ENCODE measurements at places on chromosomes 3 and 15. TPM values are rescaled to one million over a fixed set of nuclear protein-coding genes. Genes with fewer than 3 reads are reported as not detected.
A peak's percentile ranks its signal among the peaks of the same experiment; 100 is the strongest.

Gene TEX55
- total RNA-seq: not detected

- H3K4me3 ChIP-seq: no peak overlapping the region
- no peak overlapping the region for H3K27ac ChIP-seq
- no peaks in the 10 kb centered on the region for H3K4me1 ChIP-seq
- DNase-seq: no peak
- no peaks in the 10 kb centered on the region for H3K27me3 ChIP-seq
These were observed 202.8 kb downstream of the TP63 start for GRCh38 chr3:189833996-189834395.

DNA sequence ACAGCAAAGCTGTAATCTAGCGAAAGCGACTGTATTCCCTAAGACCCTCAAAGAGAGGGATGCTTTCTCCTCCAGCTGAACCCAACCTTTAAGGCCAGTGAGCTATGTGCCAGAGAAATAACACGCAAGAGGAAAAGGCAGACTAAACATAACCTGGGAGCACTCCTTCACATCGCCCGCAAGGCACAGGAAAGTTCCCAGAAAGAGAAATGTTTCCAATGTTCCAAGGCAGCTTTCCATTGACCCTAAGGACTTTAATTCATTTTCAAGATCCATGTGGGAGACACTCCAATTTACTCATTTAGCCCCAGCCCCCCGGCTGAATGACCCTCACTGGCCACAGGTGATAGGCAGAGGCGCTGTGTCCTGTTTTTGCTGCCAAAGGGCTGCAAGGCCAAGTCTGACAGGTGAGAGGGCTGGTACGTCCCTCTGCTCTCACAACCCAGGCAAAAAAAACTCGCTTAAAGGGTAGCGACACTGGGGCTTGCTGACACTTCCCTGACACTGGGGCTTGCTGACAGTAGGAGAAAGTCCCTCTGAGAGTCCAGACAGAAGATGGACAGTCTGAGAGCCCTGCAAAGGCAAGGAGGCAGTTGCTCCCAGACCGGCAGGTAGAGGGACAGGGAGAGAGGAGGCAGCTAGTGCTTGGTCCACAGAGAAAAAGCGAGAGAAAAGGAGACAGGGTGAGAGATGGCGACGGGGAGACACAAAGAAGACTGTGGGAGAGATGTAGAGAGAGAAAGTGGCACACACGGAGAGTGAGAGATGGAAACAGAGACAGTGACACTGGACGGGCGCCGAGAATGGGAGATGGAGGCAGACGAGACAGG lies 702 bp downstream of the ARHGEF3 start:
- H3K27ac ChIP-seq: peak overlapping the region; percentile 83
- peaks cover 43% of the 10 kb centered on the region for H3K4me1 ChIP-seq
- peak overlapping the region; percentile 96 for H3K4me3 ChIP-seq
- H3K27me3 ChIP-seq: no peaks in the 10 kb centered on the region
- peaks cover 37% of the 10 kb centered on the region for H3K36me3 ChIP-seq

DNA sequence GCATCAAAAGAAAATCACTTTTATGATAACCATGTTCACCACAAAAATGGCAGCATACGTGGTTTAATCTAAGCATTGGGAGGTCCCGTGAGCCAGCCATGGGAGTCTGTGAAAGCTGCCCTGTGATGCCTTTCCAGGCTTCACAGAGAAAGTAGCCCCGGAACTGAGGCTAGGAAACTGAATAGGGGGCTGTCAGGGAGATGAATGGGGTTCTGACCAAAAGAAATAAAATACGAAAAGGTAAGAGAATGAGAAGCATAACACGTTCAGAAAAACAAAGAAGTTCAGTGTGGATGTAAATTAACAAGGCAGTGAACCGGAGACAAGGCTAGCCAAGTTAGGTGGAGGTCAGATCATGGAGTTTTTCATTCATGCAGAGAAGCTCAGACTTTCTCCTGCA lies 118.9 kb downstream of the ANXA2 start:
- no peak for DNase-seq
- H3K27ac ChIP-seq: no peak overlapping the region
- H3K27me3 ChIP-seq: peaks cover 61% of the 10 kb centered on the region
- no peak overlapping the region for H3K4me3 ChIP-seq
- peaks cover 7% of the 10 kb centered on the region for H3K36me3 ChIP-seq

- no peak for DNase-seq
- H3K4me1 ChIP-seq: peaks cover 5% of the 10 kb centered on the region
- H3K4me3 ChIP-seq: no peak overlapping the region
- no peaks in the 10 kb centered on the region for H3K36me3 ChIP-seq
- H3K27ac ChIP-seq: no peak overlapping the region
These were observed 837.0 kb upstream of the CFAP20DC start for GRCh38 chr3:59886790-59887189.
